CD4-positive, alpha-beta memory T cell (primary cell): ENCODE measurements at places on chromosomes 4 and X. TPM values are rescaled to one million over a fixed set of nuclear protein-coding genes. Genes with fewer than 3 reads are reported as not detected.

- peaks cover 59% of the 10 kb centered on the region for H3K4me1 ChIP-seq
- DNase-seq = no peak
- H3K36me3 ChIP-seq = no peaks in the 10 kb centered on the region
Observed at GRCh38 chr4:8202108-8203051, 3.3 kb downstream of the SH3TC1 start.

GRCh38 chrX:1453395-1453783, 680 bp upstream of the ASMTL start:
- no peaks in the 10 kb centered on the region for H3K27me3 ChIP-seq
- H3K36me3 ChIP-seq = no peaks in the 10 kb centered on the region
- peak overlapping the region; percentile 81 for H3K27ac ChIP-seq

SHROOM3 gene
- total RNA-seq = not detected

- no peaks in the 10 kb centered on the region for H3K27me3 ChIP-seq
- DNase-seq = no peak
- no peaks in the 10 kb centered on the region for H3K4me1 ChIP-seq
- no peak overlapping the region for H3K27ac ChIP-seq
Observed at GRCh38 chr4:24979554-24979953, 51.2 kb downstream of the LGI2 start.

TTC29 gene
- not detected for total RNA-seq

DNA sequence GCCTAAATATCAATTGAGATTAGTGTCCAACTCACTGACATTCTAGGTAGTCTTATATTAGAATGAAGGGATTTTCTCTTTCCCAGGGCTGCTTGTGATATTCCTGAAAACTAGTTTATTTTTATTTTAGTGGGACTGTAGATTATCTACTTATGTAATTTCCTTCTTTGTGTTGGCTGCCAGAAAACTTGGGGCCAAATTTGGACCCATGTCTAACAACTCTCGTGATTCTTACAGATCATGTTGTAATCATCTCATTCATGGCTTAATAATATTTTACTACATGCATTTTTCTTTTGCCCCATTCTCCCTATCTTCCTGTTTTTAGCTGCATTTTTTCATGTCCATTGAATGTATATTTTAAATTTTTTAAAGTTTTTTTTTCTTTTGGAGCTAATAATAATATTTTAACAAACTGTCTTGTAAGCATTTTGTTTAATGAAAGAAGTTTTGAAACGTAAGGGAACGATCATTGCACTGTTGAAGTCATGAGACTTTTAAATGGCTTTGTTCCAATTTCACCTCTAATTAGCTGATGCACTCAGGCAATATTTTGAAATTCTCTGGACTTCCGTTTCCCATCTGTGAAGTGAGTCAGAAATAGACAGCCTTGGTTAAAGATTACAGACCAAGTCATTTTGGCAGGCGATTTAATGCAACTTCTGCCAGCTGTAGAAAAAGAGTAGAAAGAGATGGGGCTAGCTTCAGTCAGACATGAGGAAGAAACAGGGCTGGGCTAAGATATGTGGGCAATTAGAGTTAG, 14.3 kb upstream of the TDO2 start:
- H3K36me3 ChIP-seq = no peaks in the 10 kb centered on the region
- no peaks in the 10 kb centered on the region for H3K27me3 ChIP-seq
- no peak overlapping the region for H3K4me3 ChIP-seq
- no peaks in the 10 kb centered on the region for H3K4me1 ChIP-seq

- H3K36me3 ChIP-seq = peaks cover 17% of the 10 kb centered on the region
- no peak overlapping the region for H3K27ac ChIP-seq
- DNase-seq = no peak
- no peaks in the 10 kb centered on the region for H3K27me3 ChIP-seq
- peaks cover 23% of the 10 kb centered on the region for H3K4me1 ChIP-seq
Observed at GRCh38 chr4:1208266-1208961, 36.0 kb upstream of the SPON2 start.

- H3K27ac ChIP-seq = peak overlapping the region; percentile 74
- DNase-seq = peak; percentile 45
- peaks cover 68% of the 10 kb centered on the region for H3K36me3 ChIP-seq
- H3K4me3 ChIP-seq = peak overlapping the region; percentile 9
Observed at GRCh38 chr4:10108818-10109783, 7.5 kb downstream of the WDR1 start.

- no peaks in the 10 kb centered on the region for H3K4me1 ChIP-seq
- H3K36me3 ChIP-seq = no peaks in the 10 kb centered on the region
Observed at GRCh38 chrX:32026772-32027171, 954.9 kb upstream of the FTHL17 start.

DNA sequence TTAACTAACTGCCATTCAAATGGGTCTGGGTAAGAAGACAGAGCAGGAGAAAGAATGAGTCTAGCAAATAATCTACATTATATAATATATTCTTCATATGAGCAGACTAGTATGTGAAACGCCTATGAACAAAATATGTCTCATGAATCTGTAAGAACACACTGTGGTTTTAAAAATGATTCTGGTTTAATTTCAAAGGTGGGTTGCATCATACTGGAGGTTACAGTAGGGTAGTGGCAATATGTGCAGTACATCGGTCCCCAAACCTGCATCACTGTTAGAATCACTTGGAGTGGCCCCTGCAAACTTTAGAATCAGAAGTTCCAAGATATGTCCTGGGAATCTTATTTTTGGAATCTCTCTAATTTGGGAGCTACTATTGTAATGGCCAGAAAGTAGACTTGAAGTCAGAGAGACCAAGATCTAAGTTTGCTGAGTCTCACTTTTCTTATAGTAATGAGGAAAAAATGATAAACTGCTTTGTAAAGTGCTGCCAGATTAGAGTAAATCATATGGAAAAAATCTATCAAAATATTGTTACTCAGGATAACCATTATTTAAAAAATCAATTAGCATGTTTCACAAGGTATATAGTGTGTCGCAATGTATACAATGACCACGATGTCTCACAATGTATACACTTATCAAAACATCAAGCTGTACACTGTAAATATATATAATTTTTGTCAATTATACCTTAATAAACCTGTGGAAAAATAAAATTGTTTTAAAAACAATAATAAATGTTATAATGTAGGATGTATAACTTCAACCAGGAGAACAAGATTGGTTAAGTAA, 37.9 kb upstream of the ARSJ start:
- no peaks in the 10 kb centered on the region for H3K36me3 ChIP-seq
- no peaks in the 10 kb centered on the region for H3K27me3 ChIP-seq
- H3K4me1 ChIP-seq = no peaks in the 10 kb centered on the region
- no peak overlapping the region for H3K27ac ChIP-seq

DNA sequence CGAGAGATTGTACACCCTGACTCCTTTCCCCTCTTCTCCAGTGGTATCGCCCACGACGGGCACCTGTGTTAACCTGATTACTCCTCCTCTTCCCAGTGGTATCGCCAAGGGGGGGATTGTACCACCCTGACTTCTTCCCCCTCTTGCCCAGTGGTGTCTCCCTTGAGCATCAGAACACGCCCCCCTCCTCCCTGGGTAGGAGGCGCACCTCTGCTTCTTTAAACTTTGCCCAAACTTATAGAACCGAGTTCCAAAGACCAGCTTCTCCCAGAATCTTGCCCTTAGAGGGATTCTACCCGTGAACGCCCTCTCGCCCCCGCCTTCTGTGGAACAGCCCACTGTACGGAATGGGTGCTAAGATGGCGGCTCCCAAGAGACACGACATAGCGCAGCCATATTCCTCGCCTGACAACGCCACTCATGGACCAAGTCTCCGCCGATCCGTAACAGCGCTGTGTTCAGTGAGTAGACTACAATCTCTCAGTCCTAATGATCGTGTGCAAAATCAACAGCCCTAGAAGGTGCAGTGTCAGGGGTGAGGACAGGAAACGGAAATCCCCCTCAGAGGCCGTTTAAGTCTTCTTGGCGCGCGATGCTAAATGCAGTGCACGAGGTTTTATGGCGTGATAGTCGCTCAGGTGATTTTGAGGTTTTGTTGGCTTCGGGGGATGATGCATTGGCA, 4.2 kb upstream of the ZNF157 start:
- peak overlapping the region; percentile 11 for H3K4me3 ChIP-seq
- DNase-seq = peak; percentile 86
- H3K36me3 ChIP-seq = no peaks in the 10 kb centered on the region
- H3K27ac ChIP-seq = peak overlapping the region; percentile 57
- peaks cover 10% of the 10 kb centered on the region for H3K4me1 ChIP-seq

- H3K4me1 ChIP-seq = no peaks in the 10 kb centered on the region
- H3K36me3 ChIP-seq = no peaks in the 10 kb centered on the region
- H3K27ac ChIP-seq = no peak overlapping the region
- H3K27me3 ChIP-seq = no peaks in the 10 kb centered on the region
- no peak for DNase-seq
Observed at GRCh38 chr4:71240094-71240493, 98.7 kb upstream of the SLC4A4 start.
